ENCODE measurements at places on chromosomes 5 and 9.

GRCh38 chr5:173229382-173229959 is 5.5 kb downstream of the NKX2-5 start:
- DNase-seq: no peak

DNA sequence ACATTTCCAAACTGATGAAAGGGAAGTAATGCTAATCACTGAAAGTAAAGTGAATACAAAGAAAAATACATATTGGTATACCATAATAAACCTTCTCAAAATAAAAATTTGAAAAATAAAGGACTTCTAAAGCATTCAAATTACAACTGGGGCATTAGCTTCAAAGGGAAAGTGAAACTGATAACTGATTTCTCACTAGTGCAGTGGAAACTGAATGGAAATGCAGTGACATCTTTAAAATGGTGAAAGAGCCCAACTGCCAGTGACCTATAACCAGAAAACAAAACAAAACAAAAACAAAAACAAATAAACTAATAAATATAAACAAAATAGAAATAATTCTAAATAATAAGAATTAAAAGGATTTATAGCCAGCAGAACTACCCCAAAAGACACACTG is 297.5 kb upstream of the GRIN3A start:
- no peak for DNase-seq

- no peak for DNase-seq
Observed at GRCh38 chr9:7489036-7489435, 310.5 kb downstream of the DMAC1 start.

GRCh38 chr5:6046296-6046967 is 331.9 kb downstream of the MED10 start:
- DNase-seq: no peak

- DNase-seq: no peak
Observed at GRCh38 chr9:116096853-116097252, 56.7 kb upstream of the PAPPA start.

Data from stimulated activated CD8-positive, alpha-beta memory T cell treated with anti-CD3 and anti-CD28 coated beads, Interleukin-4, amount 100 ng/mL, for 4 hours (primary cell).